H9 (cell line): ENCODE measurements at places on chromosomes 1 and 21. TPM values are rescaled to one million over a fixed set of nuclear protein-coding genes. Genes with fewer than 3 reads are reported as not detected.

GRCh38 chr1:227998374-227999055 lies 8.3 kb upstream of the WNT3A start:
- DNase-seq: no peak
- peaks cover 17% of the 10 kb centered on the region; the same call in 1 of the 2 replicates for H3K27me3 ChIP-seq
- H3K36me3 ChIP-seq: no peaks in the 10 kb centered on the region
- H3K27ac ChIP-seq: no peak overlapping the region

DNA sequence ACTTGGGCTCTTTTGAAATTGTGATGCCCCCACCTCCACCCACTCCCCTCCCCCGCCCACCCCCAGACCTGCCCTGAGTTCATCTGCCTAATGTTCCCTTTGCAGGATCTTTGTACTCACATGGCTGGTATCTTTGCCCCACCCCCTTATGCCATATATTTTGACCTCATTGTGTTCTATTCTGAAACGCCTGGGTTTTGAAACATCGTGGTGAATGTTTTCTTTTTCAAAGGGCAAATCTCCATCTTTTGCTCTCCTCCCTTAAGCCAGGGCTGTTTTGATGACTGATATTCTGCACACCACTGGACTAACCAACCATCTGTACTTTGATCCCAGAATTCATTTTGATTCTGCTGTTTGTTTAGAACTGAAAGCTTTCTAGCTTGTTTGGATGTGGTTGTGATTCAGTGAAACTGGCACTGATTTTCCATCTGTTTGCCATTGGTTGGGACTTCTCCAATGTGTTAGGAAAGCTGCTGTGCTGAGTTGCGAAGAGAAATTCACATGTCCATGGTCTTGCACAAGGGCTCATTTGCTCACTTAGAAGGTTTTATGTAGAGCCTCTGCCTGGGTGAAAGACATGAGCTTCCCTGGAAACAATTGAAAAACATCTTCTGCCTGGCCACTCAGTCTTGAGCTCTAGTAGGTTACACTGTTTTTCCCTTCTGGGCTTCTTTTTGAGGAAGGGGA lies 16.5 kb downstream of the SMAP2 start:
- H3K36me3 ChIP-seq: peaks cover 2% of the 10 kb centered on the region; the same call in 2 of the 3 replicates
- no peak overlapping the region for H3K4me3 ChIP-seq
- no peaks in the 10 kb centered on the region for H3K27me3 ChIP-seq

GRCh38 chr1:98813738-98814309 lies 152.3 kb downstream of the SNX7 start:
- no peaks in the 10 kb centered on the region for H3K4me1 ChIP-seq
- no peak for DNase-seq
- no peaks in the 10 kb centered on the region for H3K27me3 ChIP-seq
- H3K27ac ChIP-seq: no peak overlapping the region

DNA sequence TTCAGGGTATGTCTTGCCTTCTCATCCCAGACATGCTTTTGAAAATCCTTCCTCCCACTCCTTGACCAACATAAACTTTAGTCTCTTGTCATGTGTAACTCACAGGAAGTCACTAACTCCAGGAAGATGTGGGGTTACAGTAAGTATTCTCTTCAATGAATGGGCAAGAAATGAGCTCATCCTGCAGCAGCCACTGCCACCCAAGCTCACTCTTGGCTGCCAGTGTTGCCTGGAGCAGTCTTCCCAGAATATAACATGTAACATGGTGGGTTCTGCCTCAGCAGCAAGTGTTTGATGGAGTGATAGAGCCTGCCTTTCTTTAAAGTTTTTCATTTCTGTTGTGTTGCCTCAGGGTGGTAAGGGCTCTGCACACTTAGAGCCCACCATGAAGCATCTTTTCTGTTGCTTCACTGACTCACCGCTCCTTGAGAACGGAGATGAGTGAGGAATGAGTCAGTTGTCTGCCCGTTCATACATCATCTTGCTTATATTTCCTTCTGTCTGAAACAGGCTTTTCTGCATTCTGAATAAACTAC lies 187.0 kb downstream of the TPR start:
- no peak overlapping the region for H3K27ac ChIP-seq
- DNase-seq: no peak
- H3K4me1 ChIP-seq: peaks cover 2% of the 10 kb centered on the region; the same call in 1 of the 2 replicates
- no peaks in the 10 kb centered on the region for H3K27me3 ChIP-seq
- no peak overlapping the region; the same call in 2 of the 3 replicates for H3K4me3 ChIP-seq
- H3K36me3 ChIP-seq: no peaks in the 10 kb centered on the region

- H3K36me3 ChIP-seq: 0 out of 3 replicates have a peak, but pooled peaks cover 1% of the 10 kb centered on the region
- H3K4me3 ChIP-seq: no peak overlapping the region
- no peak for DNase-seq
- H3K27me3 ChIP-seq: no peaks in the 10 kb centered on the region
Observed at GRCh38 chr1:232441036-232441411, 188.9 kb downstream of the SIPA1L2 start.

GRCh38 chr1:27058966-27059669 lies 46.5 kb upstream of the TENT5B start:
- H3K27me3 ChIP-seq: no peaks in the 10 kb centered on the region
- no peaks in the 10 kb centered on the region; the same call in 1 of the 2 replicates for H3K36me3 ChIP-seq
- peak overlapping the region; percentile 71 for H3K4me3 ChIP-seq
- peak; percentile 64 for DNase-seq

- H3K36me3 ChIP-seq: no peaks in the 10 kb centered on the region
- no peak overlapping the region for H3K27ac ChIP-seq
Observed at GRCh38 chr1:229019663-229020271, 251.1 kb upstream of the RAB4A start.

DNA sequence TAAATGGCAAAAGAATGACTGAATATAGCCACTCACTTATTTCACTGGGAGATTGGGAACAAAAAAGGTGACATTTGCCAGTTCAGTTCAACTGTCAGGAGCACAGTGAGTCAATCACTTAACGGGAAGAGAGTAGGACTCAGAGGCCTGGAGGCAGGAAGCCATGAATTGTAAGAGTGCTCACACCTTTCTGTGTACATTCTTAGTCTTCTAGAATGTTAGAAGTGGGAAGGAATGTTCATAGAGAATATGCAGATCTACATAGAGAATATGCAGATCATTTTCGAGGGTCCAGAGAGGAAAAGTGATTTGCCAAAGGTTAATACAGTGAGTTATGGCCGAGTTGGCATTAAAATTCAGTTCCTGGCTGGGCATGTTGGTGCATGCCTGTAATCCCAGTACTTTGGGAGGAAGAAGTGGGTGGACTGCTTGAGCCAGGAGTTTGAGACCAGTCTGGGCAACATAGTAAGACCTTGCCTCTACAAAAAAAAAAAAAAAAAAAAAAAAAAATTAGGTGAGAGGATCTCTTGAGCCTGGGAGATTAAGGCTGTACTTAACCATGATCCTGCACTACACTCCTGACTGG lies 8.3 kb downstream of the IL20 start:
- no peaks in the 10 kb centered on the region; the same call in 2 of the 3 replicates for H3K36me3 ChIP-seq
- H3K4me1 ChIP-seq: no peaks in the 10 kb centered on the region
- no peak overlapping the region for H3K27ac ChIP-seq
- no peak for DNase-seq
- H3K27me3 ChIP-seq: no peaks in the 10 kb centered on the region

DNA sequence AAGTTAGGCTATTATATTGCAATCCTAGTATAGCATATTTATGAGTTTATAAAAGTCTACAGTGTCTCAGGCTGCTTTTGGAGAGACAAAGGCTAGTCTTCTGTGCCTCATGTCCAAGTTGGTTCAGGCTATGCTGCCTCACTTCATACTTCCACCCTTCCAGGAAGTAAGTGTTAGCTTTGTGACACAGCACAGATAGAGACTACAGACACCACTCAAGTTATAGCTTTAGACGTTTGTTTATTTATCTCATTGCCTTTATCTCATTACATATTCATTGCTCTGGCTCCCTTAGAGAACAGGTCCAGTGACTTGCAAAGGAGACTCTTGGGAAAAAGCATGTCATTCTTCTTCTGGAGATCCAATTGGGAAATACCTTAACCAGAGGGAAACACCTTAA lies 22.6 kb upstream of the GBP4 start:
- H3K4me1 ChIP-seq: no peaks in the 10 kb centered on the region
- H3K27me3 ChIP-seq: no peaks in the 10 kb centered on the region
- H3K4me3 ChIP-seq: no peak overlapping the region
- peaks cover 8% of the 10 kb centered on the region for H3K36me3 ChIP-seq
- no peak for DNase-seq

- no peak overlapping the region for H3K4me3 ChIP-seq
- no peak for DNase-seq
Observed at GRCh38 chr1:191065346-191065745, 587.7 kb upstream of the BRINP3 start.

GRCh38 chr1:19734472-19734999 lies 65.2 kb downstream of the TMCO4 start:
- H3K4me3 ChIP-seq: no peak overlapping the region
- DNase-seq: no peak
- H3K27ac ChIP-seq: no peak overlapping the region
- no peaks in the 10 kb centered on the region; the same call in none of the 2 replicates for H3K27me3 ChIP-seq
- no peaks in the 10 kb centered on the region for H3K36me3 ChIP-seq

DNA sequence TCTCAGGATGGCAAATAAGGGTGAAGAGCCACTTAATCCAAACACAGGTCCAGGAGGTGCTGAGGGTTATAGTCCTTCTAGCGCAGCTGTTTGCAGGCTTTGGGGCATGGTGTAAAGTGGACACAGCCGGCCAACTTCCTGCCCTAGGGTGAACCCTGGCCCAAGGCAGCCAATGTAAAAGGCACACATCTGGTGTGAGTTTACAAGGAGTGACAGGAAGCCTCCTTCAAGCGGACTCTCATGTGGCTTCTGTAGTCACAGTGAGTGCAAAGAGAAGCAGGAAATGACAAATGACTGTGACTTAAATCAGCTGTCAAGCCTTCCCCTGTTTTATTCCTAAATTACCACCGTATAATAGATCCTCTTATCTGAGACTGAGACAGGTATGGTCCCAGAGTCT lies 213.0 kb downstream of the CRB1 start:
- no peak overlapping the region for H3K27ac ChIP-seq
- H3K4me3 ChIP-seq: no peak overlapping the region
- H3K4me1 ChIP-seq: no peaks in the 10 kb centered on the region
- H3K36me3 ChIP-seq: no peaks in the 10 kb centered on the region
- no peak for DNase-seq

GRCh38 chr21:23111070-23111600 lies 2112.9 kb downstream of the NCAM2 start:
- H3K4me3 ChIP-seq: no peak overlapping the region
- no peak for DNase-seq
- H3K4me1 ChIP-seq: peaks cover 3% of the 10 kb centered on the region
- no peak overlapping the region for H3K27ac ChIP-seq

DNA sequence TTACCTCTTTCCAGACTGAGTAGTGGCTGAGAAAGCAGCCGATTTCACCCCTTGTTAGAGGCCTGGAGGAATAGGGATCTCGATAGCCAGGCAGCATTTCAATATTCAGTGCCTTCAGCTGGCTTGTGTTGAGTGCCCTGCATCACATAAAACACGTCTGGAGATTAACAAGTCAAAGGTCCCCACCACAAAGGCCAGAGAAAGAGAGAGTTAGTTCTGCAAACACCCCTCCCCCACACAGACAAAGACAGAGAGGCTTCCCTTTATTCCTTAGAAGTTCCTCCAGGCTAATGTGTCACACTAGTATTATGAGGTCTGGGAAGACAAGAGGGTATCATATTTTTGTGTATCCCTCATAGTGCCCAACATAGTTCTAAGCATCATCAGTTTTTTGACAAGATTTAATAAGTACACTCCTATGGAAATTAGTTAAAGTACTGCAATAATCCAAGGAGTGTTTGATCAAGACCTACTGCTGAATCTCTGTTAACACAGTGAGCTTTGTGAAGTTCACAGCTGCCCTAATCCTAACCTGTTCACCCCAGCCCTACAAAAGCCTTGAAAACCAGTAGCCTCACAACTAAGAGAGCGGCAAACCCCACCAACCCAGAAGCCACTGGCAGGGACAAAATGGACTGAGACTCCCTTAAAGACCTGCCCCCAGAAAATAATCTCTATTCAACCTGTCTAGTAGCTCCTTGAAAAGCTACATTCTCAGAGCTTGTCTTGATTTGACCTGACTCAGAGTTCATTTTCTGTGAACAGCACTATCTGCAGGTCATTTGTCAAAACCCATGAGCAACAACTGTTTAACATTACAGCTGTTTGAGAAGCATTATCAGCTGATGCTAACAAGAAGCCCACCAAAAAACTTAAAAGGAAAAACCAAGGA lies 91.9 kb downstream of the COLGALT2 start:
- peak; percentile 75 for DNase-seq
- H3K4me3 ChIP-seq: no peak overlapping the region
- peaks cover 2% of the 10 kb centered on the region; the same call in 1 of the 2 replicates for H3K4me1 ChIP-seq
- H3K36me3 ChIP-seq: no peaks in the 10 kb centered on the region

GRCh38 chr1:180482425-180483275 lies 19.7 kb downstream of the ACBD6 start:
- H3K4me3 ChIP-seq: no peak overlapping the region
- peaks cover 29% of the 10 kb centered on the region for H3K36me3 ChIP-seq
- no peak overlapping the region for H3K27ac ChIP-seq
- no peak for DNase-seq

GRCh38 chr1:3326516-3327388 lies 127.7 kb upstream of the ARHGEF16 start:
- no peaks in the 10 kb centered on the region for H3K36me3 ChIP-seq
- no peak overlapping the region for H3K4me3 ChIP-seq
- no peaks in the 10 kb centered on the region for H3K27me3 ChIP-seq
- no peak overlapping the region for H3K27ac ChIP-seq
- DNase-seq: no peak
- no peaks in the 10 kb centered on the region for H3K4me1 ChIP-seq

- DNase-seq: no peak
- H3K27me3 ChIP-seq: no peaks in the 10 kb centered on the region
- no peaks in the 10 kb centered on the region; the same call in 1 of the 2 replicates for H3K4me1 ChIP-seq
- no peak overlapping the region for H3K4me3 ChIP-seq
- no peaks in the 10 kb centered on the region for H3K36me3 ChIP-seq
Observed at GRCh38 chr1:116725798-116726197, 28.4 kb upstream of the CD2 start.

The GPR25 gene
- not detected in 2 replicates for total RNA-seq

The RNASEL gene
- 0.57 and 0.63 TPM in 2 replicates for total RNA-seq

The SDC3 gene
- total RNA-seq: 24.2 and 25.9 TPM in 2 replicates

The HTR6 gene
- total RNA-seq: 0.29 and 0.37 TPM in 2 replicates

The PALMD gene
- not detected in 2 replicates for total RNA-seq

The C4BPA gene
- total RNA-seq: not detected in 2 replicates

The RGS16 gene
- 6.8 and 6.9 TPM in 2 replicates for total RNA-seq
